ENCODE measurements at places on chromosomes 3 and 15. TPM values are rescaled to one million over a fixed set of nuclear protein-coding genes. Genes with fewer than 3 reads are reported as not detected.

- no peak for DNase-seq
Measured at GRCh38 chr15:29571792-29572431, 250.4 kb downstream of the TJP1 start.

- no peak for DNase-seq
Measured at GRCh38 chr3:197485143-197485542, 70.6 kb downstream of the BDH1 start.

- DNase-seq = no peak
Measured at GRCh38 chr3:78814893-78815562, 952.8 kb downstream of the ROBO1 start.

Gene TM6SF1
- 1.3 TPM for total RNA-seq

Gene CLDN18
- total RNA-seq = 0.57 TPM

Gene OR5H14
- not detected for total RNA-seq
